ENCODE measurements at places on chromosomes 7 and 10.

GRCh38 chr7:105677817-105678573 lies 96.7 kb upstream of the EFCAB10 start:
- peak; percentile 54 for DNase-seq

- DNase-seq = no peak
These were observed 25.8 kb upstream of the AMPH start for GRCh38 chr7:38656968-38657367.

- DNase-seq = no peak
These were observed 143.4 kb downstream of the SGMS1 start for GRCh38 chr10:50480054-50481007.

- no peak for DNase-seq
These were observed 29.6 kb upstream of the ABCB4 start for GRCh38 chr7:87505122-87505521.

- no peak for DNase-seq
These were observed 195.5 kb downstream of the CREB5 start for GRCh38 chr7:28607855-28608193.

- DNase-seq = no peak
These were observed 3.4 kb downstream of the ZNF239 start for GRCh38 chr10:43570971-43571370.

DNA sequence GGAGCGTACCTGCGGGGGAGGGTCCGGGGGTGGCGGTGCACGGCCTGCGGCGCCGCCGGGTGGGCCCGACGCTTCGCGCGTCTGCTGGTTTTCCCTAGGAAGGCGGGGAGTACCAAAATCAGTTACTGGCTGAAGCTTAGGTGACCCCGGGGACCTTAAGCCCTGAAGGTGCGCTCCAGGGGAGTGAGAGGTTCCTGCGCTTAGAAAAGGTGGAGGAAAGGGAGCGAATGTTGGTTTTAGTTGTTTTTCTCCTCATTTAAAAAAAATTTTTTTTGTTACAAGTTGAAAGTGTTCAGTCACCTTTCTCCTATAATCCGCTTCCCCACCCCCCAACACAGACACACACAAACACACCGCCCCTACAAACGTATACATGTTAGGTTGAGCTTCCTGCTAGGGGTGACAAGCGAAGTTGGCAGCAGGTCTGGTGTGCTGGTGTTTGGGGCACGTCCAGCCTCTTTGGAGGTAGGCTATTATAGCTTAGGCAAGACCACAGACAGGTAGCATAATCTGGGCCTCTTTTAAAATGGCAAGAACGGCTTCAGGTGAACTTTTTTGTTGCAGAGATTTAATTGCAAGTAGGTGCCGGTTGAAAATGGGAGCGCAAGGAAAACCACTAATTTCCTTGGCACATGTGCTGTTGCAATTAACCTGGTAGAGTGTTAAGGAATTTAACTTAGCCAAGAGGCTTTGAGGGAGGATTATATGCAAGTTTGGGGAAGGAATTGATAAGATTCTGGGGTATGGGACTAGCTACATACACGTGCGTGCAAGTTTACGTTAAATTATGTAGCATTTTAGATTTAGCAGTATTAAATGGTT lies 945 bp downstream of the ADD3 start:
- DNase-seq = peak; percentile 43

DNA sequence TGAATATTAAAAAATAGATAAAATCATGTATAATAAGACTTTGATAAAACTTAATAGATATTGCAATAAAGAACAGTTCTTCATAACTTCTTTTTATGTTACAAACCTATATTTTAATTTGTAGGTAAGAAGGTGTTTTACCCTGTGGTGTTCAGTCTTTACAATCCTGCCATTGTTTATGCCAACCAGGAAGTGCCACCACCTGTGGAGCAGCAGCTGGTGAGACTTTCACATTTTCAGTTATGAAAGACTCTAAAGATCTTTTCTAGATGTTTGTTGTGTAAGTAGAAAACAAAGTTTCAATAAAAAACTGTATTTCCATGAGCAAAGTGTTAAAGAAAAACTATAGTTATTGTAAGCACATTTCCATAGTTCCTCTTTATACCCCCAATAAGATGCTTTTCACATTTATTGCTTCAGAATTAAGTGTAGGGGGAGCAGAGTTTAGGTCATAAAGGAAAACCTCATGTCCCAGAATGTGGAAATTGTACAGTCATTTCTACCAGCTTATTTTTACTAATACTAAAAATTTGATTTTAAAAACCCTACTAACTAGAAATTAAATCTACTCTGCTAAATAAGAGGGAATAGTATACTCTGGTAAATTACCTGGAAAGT lies 28.7 kb downstream of the CSGALNACT2 start:
- DNase-seq = no peak

GRCh38 chr10:68628576-68629127 lies 68.5 kb downstream of the TET1 start:
- DNase-seq = no peak

DNA sequence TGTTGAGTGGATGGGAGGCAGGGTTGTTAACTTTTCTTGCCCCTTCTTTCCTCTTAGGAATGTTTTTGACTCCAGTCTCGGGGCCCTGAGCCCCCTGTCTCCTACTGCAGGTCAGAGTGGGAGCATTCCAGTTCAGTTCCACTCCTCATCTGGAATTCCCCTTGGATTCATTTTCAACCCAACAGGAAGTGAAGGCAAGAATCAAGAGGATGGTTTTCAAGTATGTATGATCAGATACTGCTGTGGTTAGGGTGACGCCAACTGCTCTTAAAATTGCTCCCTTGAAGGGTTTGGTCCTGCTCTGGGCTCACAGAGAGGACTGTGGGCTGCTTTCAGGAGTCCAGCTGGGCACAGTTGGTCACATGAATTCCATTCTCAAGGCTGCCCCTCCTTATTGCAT lies 22.0 kb downstream of the VWA2 start:
- no peak for DNase-seq

- DNase-seq = no peak
These were observed 27.4 kb upstream of the LOXL4 start for GRCh38 chr10:98295401-98295811.

- no peak for DNase-seq
These were observed 383.6 kb upstream of the TPK1 start for GRCh38 chr7:145219461-145219860.

DNA sequence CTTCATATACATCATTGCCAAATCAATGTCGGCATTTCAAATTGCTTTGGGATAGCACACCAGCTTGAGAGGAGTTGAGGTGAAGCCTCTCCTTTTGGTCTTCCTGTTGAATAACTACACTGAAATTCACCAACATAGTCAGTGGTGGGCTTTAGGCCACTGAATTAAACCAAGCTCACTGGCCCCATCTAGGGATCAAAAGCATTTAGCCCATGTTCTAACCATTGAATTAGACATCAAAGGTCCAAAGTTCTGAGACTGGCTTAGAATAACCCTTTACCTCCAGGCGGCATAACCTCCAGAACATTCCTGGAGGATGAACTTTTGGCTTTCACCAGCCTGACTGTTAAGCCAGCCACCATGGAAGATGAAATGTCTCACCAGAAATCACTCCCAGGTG lies 54.6 kb downstream of the BPGM start:
- no peak for DNase-seq

DNA sequence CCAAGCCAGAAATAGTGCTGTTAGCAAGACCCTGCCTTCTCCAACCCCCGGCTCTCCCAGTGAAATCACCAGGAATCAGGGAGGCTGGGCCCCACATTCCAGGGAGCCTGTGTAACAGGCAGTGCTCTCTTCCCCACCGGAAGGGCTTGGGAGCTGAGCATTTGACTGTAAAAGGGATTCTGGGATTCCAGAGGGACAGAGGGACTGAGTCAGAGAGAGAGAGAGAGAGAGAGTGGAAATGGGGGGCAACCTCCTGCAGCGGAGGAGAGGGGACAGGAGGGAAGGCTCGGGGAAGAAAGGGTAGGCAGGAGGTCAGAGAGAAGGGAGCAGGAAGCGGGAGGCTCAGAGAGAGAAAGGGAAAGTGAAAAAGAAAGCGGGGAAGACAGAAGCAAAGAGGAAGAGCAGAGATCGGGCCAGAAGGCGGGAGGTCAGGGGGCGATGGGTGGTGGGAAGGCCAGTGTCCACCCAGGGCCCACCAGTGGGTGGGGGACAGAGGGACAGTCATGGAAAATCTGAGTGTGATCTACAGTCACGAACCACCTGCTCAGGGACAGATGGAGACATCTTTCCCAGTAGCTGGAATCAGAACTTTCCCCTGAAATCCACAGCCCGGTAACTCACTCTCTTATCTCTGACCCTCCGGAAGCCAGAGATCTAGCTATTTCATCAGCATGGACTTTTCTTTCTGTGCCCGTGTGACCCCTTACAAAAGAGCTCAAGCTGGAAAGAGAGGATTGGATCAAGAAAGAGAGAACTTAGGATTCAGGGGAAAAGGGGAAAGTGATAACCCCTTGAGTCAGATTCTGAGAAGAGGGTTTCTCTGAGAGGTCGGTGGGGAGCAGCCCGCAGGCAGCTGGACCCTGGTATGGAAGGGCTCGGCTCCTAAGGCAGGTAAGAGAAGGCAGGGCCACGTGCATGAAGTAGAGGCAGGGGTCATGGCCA lies 4.6 kb upstream of the SERPINE1 start:
- DNase-seq = no peak

DNA sequence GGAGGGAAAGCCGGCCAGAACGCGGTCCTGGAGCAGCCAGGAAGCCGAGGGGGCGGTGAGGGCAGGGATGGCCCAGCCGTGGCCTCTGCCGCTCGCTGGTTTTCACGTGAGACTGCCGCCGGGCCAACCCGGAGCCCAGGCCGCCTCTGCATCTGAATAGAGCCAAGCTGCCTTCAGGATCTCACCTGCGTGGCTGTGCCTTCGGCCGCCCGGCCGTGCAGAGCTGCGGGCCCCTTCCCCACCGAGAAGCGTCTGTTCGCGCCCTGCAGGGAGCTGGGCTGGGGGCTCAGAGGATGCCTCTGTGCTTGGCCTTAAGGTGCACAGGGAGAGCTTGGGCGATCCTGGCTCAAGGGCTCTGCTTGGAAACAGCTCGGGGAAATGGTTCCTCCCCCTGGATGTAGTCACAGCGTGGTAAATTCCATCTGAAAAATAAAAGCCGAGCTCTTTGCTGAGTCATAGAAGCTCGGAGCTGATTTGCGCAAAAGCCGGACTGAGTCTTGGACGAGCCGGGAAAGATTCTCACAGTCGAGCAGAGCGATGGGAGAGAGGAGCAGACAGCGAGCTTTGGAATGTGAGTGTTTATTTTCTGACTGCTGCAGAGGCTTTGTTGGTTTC lies at the start of gene JAKMIP3:
JAKMIP3 (plus strand) TSS at position 456 of the 615 bp plus-strand sequence. CDS start 38,863 bp downstream, outside the sequence.
- no peak for DNase-seq

- DNase-seq = no peak
These were observed 66.9 kb downstream of the FAM53B start for GRCh38 chr10:124677293-124677699.

GRCh38 chr10:24623383-24623782 lies 100.3 kb downstream of the ARHGAP21 start:
- DNase-seq = no peak

- no peak for DNase-seq
These were observed 106.4 kb downstream of the ELMO1 start for GRCh38 chr7:37342176-37342687.

DNA sequence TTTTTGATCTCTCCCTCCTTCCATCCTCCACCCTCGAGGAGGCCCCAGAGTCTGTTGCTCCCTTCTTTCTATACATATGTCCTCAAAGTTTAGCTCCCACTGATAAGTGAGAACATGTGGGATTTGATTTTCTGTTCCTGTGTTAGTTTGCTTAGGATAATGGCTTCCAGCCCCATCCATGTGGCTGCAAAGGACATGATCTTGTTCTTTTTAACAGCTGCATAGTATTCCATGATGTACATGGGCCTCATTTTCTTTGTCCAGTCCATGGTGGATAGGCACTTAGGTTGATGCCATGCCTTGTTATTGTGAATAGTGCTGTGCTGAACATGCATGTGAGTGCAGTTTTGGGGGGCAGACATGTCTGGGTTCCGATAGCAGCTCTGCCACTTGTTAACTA lies 51.4 kb downstream of the GATA3 start:
- DNase-seq = no peak

DNA sequence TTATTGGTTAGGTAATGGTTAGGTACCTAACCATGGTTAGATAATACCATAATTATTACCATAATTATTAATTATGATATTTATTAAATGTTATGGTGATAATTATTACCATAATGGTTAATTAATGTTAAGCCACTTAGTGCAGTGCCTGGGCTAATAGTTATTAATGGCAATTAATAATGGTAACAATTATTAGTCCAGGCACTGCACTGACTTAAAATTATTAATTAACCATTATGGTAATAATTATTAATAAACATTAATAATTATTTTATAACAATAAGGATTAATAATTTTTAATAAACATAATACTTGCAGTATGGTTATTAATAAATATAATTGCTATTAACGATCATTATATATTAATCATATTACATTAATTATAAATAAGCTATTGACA lies 604.0 kb downstream of the CALN1 start:
- DNase-seq = no peak

DNA sequence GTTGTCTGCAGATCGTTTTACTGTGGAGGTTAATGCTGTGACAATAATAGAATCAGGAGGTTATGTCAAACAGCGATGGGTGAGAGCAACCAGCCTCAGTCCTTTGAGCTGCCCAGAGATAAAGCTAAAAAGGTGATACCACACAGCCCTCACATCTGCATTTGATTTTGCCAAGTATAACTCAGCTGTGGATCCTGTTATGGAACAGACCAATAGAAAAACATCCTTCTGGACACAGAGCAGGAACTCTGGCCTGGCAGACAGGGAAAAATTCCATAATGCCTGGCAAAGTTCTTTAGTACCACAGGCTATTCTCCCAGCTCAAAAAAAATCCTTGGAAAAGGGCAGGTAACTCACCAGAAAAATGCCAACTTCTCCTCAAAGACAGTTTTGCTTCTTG lies 87.1 kb upstream of the PDLIM1 start:
- no peak for DNase-seq

- DNase-seq = no peak
These were observed 393.4 kb upstream of the NFE2L3 start for GRCh38 chr7:25758559-25758958.

DNA sequence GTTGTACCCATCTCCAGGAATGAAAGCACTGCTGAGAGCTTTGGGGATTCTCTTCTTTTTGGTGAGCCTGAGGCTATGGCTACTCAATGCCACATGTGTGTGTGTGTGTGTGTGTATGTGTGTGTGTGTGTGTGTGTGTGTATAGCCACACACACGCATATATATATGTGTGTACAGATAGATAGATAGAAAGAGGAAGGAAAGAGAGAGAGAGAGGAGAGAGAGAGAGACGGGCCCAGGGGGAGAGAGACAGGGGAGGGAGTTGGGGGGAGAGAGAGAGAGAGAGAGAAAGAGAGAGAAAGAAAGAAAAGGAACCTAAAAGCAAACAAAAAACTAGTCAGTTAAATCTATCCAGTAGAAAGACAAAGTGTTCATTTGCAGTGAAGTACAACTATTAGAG lies 8.3 kb downstream of the SLC13A4 start:
- no peak for DNase-seq

DNA sequence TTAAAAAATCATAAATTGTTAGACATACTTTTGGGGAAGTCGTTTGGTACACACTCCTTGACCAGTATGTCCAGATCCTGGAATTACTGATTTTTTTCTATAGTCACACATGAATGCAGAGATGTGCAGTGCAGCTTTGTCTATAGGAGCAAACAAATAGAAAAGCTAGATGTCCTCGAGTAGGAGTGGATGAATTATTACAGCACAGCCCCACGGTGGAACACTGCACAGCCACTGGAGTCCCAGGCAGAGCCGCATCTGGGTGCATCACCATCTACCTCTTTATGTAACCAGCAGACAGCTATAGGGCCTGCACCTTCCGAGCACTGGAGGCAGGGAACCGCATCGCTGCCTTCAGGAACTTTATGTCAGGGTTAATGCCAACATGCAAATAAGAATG lies 17.0 kb upstream of the RET start:
- DNase-seq = no peak

Data from T follicular helper cell (primary cell).